ENCODE measurements at places on chromosomes 2 and 18.
A peak's percentile ranks its signal among the peaks of the same experiment; 100 is the strongest.

GRCh38 chr18:6543330-6543908 is 128.7 kb upstream of the L3MBTL4 start:
- DNase-seq = peak; percentile 9

- peak; percentile 37 for DNase-seq
Measured at GRCh38 chr18:75478996-75479880, 51.7 kb upstream of the SMIM21 start.

GRCh38 chr2:112807233-112807807 is 23.0 kb upstream of the IL1A start:
- DNase-seq = no peak

- DNase-seq = no peak
Measured at GRCh38 chr18:46772357-46772756, 15.5 kb upstream of the ST8SIA5 start.

DNA sequence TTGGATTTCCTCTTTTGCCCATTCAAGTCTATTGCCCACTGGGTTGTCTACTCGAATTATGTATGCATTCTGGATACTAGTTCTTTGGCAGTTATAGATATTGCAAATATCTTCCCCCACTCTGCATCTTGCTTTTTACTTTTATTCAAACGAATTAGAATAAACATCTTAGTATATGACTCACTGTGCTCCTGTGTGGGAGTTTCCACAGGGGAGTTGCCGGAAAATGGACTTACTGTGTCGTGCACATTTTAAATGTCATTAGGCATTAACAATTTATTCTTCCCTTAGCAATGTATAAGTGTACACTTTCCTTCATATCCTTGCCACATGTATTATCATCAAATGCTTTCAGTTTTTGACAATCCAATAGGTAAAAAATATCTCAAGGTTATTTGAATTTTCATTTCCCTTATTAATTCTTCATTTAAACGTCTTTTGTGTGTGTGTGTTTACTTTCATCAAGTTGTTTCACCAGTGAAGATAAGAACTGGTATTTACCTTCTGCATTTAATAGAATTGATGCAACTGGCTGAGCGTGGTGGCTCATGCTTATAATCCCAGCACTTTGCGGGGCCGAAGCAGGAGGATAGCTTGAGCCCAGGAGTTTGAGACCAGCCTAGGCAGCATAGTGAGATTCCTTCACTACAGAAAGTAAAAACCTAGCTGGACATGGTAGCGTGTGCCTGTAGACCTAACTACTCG is 4.6 kb upstream of the UGT1A5 start:
- DNase-seq = no peak

GRCh38 chr2:181723731-181724130 is 43.4 kb upstream of the NEUROD1 start:
- no peak for DNase-seq

DNA sequence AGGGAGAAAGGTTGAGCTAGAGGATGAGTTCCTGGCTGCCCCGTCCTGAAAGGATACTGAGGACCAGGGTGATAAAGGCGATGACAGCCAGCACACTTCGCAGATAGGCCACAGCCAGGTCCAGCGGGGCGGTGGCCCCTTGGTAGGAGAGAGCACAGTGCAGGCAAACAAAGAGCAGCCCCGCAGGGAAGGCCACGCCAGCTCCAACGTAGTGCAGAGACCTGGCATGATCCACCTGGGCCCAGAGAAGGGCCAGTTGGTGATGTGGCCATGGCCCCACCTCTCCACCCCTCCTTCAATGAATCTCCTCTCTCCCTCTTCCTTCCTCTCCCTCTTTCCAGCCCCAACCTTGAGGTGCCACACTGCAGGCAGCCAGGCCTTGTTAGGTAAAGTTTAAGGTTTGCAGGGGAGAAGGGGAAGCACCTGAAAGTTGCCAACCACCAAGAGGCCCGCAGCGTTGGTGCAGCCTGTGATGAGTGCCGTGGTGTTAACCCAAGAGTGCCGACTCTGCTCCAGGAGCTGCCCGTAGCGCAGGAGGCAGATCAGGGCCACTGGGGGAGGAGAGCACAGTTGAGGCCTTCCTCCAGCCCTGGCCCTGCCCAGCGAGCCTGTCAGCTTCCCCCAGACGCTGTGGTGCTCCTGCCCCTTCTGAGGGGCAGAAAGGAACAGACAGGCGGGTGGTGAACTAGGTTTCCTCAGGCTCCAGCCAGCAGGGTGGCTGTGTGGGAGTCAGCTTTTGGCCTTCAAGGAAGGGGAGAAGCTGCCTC is 2.8 kb downstream of the TMEM150A start:
- DNase-seq = no peak

DNA sequence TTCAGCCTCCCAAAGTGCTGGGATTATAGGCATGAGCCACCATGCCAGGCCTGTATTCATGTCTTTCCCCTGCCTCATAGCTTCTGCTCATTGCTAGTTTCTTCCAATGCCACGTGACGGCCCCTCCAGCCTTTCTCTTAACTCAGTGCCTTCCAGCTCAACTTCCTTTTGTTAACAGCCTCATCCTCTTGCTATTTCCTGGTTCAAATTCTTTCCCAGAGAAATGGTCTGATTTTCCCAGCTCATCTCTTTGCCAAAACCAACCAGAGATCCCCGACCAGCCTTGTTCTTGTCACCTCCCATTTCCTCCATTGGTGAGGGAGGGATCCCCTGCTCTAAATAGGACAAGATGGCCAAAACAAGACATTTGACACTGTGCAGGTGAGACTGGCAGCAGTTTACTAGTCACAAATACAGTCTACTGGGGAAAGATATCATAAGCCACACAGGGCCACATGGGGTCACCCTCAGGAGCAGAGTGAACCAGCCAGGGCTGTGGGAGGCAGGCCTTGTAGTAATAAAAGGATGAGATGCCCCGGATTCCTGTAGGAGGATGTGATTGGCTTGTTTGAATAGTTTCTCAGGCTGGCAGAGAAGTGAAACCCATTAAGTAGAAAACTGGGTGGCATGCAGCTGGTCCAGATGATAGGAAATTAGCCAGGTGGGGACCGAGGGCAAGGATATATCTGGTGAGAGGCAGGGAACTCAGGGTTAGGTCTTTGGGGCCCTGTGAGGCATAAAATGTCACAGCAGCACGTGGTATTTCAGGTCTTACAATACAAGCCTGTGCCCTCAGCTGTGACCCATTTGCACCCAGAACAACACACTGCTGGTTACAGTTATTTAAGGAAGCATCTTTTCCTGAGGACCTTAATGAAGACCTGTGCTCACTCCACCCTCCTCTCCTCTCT is 6.4 kb downstream of the CD207 start:
- peak; percentile 71 for DNase-seq

DNA sequence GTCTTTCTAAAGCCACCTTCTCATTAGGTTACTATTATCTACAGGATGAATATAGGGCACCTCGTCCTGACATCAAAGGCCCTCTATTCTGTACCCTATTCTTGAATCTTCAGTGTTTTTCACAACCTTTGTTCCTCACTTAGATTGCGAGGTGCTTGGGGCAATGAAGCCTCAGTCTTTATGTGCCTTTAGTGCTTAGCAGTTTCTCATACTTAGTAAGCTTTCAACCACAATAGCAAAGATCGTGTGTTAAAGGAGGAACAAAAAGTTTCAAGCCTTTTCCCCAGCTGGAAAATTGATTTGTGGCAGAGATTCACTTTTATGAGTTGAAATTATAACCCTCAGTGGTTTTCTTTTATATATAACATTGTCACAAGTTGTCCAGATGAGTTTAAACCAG is 226.9 kb downstream of the MYO3B start:
- no peak for DNase-seq

DNA sequence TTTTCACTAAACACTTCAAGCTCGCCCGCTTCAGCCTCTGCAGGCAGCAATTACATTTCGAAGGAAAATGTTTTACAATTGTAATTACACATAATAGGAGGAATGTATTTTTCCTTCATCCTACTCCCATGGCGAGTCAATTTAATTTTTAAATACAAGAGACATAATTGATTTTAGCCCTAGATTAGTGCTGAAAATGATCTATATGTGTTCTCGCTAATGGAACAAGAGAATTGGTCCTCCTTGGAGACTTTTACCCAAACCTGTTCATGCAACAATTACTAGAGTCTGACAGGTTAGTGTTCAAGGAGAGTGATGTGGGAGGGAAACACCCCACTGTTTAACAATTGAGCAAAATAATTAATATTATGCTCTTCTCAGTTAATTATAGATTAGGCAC is 509.4 kb upstream of the SETBP1 start:
- no peak for DNase-seq

- DNase-seq = no peak
Measured at GRCh38 chr18:75029481-75029880, 179.5 kb downstream of the PTGR3 start.

GRCh38 chr2:143397884-143398614 is 268.8 kb downstream of the ARHGAP15 start:
- DNase-seq = peak; percentile 29

- DNase-seq = no peak
Measured at GRCh38 chr2:47569658-47570475, 166.9 kb downstream of the MSH2 start.

DNA sequence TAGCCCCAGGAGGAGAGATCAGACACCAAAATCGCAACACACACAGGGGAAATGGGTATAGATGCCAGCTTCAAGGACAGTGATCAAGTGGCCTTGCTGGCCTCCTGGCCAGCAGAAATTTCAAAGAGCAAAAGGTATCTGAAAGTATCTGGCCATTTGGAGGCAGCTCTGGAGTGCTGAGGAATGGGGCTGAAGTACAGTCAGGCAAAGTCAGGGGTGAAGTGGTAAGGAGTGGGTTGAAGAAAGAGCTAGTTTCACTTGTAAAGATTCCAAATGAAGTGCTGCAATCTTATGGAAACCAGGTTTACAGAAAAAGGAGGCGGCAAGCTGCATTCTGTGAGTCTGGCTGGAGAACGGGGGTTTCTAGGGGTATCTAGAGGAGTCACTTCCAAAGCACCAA is 19.2 kb upstream of the PCBP1 start:
- DNase-seq = no peak

DNA sequence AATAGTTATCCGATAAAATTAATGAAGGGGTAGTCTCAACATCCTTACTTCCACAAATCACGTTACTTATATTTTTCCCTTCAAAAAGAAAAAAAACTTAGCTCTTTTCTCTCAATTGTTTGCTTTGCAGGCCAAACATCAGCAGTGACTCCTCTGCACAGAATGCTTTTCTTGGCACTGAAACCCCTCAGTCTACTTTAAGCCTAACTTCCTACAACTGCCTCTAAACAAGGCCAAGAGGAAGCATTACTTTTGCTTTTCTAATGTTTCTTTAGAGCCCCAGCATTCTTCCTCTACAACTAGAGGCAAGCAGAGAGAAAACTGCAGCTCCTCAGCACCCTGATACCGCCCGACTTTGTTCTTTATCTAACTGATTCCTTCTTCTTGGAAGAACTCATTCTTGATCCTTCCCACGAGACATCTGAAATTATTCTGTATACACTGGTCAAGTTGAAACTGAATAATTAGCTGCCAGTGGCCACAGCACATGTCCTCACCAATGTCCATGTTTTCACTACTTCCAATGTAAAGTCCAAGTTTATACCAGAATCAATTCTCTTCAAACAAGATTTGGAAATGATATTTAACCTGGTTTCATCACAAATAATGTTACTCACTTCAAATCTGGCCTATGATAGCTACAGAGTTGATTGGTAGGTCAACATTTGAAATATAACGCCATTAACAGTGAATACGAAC is 55.3 kb downstream of the DTNB start:
- DNase-seq = peak; percentile 77

- DNase-seq = no peak
Measured at GRCh38 chr18:76963936-76964335, 141.6 kb downstream of the ZNF236 start.

GRCh38 chr2:173590276-173590861 is 235.7 kb downstream of the CDCA7 start:
- peak; percentile 89 for DNase-seq

GRCh38 chr2:80105015-80105640 is 199.4 kb downstream of the LRRTM1 start:
- DNase-seq = no peak

DNA sequence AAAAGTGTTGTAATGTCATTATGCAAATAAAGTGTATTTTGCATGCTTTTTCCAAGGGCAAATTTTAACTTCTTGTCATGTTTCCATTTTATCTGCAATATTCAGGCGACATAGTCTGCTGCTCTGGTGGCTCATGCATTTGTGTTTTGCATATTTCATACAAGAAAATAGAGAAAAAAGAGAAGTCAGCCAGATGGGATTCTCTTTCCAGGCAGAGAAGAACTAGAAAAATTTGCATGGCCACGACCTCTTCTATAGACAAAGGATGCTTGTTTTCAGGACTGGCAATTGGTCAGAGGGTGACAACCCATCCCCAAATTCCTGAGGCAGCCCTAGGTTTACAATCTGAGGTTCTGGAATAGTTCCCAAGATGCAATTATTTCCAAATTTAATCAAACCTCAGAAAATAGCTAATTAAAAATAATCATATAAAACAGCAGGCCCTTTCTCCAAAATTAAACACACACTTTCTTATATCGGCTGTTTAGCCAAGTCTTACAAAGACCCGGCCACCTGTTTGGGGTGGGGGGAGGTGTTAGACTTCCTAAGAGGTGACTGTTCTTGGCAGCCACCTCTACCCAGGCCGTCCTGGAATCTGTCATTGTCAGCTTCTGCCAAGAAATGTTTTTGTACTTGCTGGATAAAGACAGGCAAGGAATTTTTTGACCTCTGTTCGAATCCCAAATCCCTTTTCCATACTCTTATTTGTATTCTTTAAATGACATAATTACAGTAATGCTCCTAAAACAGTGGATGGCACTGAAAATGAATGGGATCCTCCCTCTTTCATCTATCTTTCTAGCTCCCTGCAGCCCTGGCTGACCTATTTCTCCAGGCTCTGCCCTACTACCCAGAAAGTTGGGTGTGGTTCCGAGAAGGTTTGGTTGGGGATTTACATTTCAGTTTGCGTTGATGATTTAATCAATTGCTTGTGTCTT is 20.8 kb upstream of the SOS1 start:
- DNase-seq = no peak

DNA sequence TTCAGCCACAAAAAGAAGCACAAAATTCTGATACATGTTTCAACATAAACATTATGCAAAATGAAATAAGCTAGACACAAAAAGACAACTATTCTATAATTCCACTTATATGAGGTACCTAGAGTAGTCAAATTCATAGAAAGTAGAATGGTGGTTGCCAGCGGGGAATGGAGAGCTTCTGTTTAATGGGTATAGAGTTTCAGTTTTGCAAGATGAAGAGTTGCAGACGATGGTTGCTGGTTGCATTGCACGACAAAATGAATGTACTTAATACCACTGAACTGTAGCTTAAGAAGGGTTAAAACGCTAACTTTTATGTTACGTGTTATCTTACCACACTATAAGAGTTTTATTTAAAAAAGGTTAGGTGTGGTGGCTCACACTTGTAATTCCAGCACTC is 13.5 kb downstream of the YWHAQ start:
- no peak for DNase-seq

Measured in HFFc6 (cell line).